ENCODE measurements at places on chromosomes 16 and 17.

- DNase-seq, result no peak
These were observed 44.1 kb downstream of the DNAH17 start for GRCh38 chr17:78532922-78533640.

GRCh38 chr16:89395150-89396142 lies 94.9 kb downstream of the ANKRD11 start:
- no peak for DNase-seq

DNA sequence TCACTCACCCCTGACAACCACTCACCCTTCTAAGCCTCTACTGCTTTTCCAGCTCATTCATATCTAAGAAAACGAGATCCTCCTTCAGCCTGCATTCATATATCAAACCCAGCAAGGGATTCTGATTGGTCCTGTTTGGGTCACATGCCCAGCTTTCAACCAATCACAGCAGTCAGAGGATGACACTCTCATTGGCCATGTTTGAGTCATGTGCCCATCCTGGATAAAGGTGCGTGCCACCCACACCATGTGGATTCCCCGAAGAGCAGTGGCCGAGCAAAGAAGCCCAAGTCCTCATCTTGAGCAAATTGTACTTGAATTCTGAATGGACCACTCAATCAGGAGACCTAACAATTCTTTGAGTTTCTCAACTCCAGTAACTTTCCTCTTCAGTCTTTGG lies 45.0 kb downstream of the SCNN1G start:
- DNase-seq, result no peak

DNA sequence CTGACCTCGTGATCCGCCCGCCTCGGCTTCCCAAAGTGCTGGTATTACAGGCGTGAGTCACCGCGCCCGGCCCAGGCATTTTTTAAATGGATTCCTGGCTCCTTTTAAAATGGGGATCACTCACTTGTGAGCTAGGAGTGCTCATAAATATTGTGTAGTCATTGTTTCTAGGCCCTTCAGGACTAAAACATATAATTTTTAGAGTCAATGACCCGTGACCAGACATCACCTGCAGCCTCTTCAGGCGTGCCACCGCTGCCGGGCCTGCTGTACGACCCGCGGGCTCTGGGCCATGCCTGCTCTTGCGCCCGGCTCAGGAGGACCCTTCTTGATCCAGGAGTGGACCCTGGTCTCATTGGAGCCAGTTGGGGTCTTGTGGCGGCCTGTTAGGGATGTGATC lies 30.8 kb downstream of the EFCAB5 start:
- DNase-seq, result no peak

DNA sequence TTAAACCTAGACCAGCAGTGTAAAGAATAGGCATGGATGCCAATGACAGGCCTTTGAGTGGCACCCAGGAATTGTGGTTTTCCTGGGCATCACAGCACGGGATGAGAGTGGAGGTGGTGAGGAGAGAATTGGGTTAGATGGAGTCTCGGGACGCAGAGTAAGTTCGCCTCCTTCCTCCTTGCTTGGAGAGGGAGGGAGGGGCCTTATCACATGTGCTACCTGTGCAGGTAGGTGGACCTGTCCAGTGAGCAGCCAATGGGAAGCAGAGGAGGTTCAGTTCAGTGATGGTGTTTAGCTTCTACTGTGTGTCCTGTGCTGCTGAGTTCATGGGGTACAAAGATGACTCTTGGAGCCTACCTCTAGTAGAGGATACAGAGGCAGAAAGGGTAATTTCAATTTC lies 14.9 kb downstream of the YPEL2 start:
- DNase-seq, result no peak

DNA sequence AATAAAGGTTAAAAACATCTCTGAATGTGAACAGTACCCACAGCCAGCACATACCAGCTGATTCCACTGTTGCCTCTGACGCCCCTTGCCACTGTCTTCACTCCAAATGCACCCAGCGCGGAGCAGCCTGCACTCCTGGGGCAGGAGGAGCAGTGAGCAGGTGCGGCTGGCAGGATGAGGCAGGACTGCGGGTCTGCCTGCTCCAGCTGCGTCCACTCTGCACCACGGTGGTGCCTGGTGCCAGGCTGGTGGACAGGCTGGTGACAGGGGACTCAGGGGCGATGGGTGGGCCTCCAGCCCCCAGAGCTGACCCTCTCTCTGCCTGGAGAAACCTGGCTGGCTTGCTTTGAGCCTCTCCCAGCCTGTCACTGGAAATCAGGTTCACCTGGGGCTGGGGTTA lies 9.4 kb downstream of the RAB40B start:
- no peak for DNase-seq

- DNase-seq, result no peak
These were observed 568.7 kb upstream of the HSBP1 start for GRCh38 chr16:83238949-83239691.

- DNase-seq, result no peak
These were observed 299.0 kb downstream of the CEP112 start for GRCh38 chr17:65892912-65893377.

- DNase-seq, result no peak
These were observed 58.0 kb upstream of the TEKT3 start for GRCh38 chr17:15399443-15399842.

- no peak for DNase-seq
These were observed 192.2 kb upstream of the WSCD1 start for GRCh38 chr17:5877948-5878347.
